ENCODE measurements at places on chromosomes 5 and 9.

DNA sequence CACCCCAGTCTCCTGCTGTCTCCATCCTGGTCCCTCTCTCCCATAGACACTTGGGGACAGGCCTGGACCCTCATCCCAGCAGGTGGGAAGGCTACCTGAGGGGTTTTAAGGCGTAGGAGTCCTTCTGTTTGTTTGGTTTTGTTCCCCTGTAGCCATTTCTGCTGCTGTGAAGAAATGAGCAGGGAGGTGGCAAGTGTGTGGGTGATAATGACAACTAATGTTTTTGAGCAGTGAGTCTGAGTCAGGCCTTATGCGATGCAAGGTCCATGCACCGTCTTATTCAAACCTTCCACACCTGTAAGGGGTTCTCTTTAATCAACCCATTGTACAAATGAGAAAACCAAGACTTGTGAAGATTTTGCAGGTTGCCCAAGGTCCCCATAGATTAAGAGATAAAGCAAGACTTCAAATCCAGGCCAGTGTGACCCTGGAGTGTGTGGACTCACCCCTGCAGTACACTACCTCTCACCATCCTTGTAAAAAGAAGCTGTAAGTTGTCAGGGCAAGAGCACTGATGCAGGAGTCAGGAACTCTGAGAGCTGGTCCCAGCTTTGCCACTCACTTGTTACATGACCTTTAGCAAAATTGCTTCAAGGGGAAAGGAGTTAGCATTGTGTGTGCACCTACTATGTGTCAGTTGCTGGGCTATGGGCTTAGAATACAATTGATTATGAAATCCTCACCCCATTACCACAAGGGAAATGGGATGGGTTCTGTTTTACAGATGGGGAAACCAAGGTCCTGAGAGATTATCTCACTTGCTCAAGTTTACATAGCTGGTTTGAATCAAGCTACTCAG lies 7.6 kb downstream of the PCDH12 start:
- no peak for DNase-seq

DNA sequence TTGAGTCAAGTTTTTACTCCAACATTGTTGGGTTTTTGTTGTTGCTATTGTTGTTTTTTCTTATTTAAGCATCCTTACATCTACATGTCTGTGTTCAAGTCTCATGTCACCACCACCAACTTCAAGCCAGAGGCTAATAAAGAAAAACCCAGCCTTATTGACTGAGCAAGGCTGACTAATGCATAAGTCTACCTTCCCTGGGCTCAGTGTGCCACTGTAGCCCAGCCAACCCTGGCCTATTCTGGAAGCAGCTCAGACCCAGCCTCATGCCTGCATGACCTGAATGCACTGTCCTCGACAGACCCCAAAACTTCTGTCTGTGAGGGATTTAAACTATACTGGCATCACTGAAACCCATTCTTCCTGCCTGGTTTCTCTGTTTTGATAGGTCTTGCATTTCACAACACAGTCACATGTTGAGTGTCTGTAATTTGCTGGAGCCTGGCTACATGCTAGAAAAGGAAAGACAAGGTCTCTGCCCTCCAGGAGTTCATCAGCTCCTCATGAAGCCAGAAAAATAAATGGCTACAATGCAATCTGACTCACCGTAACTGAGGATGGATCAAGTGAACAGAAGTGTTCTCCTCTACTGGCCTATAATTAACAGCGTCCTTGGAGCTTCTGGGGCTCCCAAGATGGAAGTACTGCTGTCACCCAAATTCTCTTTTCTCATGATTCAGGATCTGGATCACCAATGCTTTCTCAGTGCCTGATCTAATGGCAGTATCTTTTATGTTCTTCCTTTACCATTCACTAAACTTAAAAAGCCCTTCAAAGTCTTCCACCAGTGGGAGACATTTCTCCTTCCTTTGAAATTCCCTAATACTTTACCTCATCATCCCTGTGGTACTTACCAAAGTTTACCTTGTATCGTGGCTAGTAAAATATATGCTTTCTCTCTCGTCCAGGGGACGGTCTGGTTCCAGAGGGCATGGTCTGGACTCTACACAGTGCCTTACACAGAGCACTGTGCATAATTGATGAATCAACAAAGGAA lies 103.9 kb upstream of the IFNE start:
- DNase-seq: no peak

GRCh38 chr9:127841087-127841835 lies 13.2 kb downstream of the ENG start:
- DNase-seq: no peak

DNA sequence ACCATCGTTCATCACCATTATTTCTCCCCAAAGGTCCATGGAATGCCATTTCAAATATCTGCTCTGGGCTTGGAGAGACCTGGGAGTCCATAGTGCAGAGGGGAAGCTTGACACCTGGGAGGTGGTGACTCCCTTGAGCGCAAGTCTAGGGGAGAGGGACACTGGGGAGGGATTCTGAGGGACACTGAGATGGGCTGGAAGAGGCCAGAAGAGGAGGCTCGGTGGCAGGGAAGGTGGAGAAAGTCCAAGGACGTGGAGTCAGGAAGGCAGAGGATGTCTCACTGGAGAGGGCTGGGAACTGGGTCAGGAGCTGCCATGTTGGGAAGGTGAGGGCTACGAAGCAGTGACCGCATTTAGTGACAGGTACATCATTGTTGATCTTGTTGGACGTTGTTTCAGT lies 160.3 kb upstream of the MVB12B start:
- no peak for DNase-seq

DNA sequence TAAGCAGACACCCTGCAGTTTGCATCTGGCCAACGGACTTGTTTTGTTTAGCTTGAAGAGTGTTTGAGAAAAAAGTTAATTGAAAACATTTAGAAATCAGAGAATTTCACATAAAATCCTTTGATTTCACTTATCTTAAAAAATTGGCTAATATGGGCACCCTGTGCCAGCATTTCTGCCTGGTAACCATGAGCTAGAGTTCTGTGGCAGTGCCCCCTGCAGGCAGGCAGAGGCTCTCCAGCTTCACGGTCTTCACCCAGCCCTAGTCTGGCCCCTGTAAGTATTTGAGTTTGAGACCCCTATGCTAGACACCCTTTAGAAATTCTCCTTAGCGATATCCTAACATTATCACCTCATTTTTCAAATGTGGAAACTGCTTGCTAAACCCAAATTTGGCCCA lies 18.8 kb upstream of the FANCC start:
- DNase-seq: no peak

GRCh38 chr5:122584411-122585300 lies 190.2 kb upstream of the SNX2 start:
- DNase-seq: no peak

GRCh38 chr9:37410969-37411785 lies 11.3 kb upstream of the GRHPR start:
- no peak for DNase-seq

DNA sequence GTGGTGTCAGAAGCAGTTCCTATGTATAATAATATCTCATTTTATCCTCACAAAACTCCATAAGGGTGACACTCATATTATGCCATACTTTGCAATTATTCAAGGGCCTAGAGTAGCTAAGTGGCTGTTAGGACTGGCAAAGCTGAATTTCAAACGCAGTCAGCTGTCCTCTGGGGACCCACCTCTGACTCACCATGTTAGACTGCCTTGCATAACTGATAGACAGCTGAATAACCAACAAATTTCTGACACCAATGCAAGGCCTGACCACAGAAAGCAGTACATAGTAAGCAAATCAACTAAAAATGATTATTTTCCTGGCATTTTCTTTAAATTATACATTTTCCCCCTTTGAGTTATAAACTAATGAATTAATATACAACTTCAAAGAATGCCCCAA lies 251.6 kb upstream of the PTGER4 start:
- no peak for DNase-seq

DNA sequence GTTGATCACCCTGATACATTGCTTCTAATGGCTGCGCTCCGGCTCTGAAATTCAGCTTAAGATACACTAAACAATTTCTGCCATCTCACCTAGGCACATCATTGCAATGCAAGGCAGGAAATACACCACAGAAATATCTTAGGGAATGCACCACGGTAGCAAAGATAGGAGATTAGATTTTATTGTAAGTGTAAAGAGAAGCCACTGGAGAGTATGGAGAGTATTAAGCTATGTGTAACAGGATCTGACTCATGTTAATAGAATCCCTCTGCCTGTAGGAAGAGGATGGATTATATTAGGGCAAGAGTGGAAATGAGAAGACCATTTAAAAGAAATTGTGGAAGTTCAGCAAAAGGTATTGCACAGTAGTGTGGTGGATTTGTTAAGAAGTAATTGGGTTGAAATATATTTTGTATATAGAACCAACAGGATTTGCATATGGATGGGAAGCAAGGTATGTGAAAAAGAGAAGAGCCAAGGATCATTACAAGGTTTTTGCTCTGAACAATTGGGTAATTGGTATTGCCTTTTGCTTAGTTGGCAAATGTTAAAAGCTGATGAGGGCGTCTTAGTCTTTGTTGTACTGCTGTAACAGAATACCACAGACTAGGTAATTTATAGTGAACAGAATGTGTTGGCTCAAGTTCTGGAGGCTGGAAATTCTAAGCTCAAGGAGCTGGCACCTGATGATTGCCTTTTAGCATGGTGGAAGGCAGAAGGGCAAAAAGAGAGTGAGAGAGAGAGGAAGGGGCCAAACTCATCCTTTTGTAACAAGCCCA lies 636.1 kb downstream of the PSAT1 start:
- DNase-seq: no peak

DNA sequence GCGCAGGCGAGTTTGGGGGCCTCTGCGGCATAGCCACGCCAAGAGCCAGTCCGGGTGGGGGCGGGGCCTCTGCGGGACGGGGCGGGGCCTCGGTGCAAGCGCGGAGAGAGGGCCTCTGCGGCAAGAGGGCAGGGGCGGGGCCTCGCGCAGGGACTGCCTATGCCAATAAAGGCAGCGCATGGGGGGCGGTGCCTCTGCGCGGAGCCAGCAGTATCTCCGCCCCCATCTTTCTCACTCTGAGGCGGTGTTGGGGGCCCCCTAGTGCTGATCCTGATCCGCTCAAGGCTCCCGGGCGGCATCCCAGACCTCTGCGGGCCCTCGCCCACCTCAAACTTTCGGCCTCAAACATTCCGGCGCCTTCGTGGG lies 9.2 kb upstream of the GPRIN1 start:
- DNase-seq: peak; percentile 55

- DNase-seq: no peak
Measured at GRCh38 chr5:58717303-58718007, 134.6 kb downstream of the RAB3C start.

DNA sequence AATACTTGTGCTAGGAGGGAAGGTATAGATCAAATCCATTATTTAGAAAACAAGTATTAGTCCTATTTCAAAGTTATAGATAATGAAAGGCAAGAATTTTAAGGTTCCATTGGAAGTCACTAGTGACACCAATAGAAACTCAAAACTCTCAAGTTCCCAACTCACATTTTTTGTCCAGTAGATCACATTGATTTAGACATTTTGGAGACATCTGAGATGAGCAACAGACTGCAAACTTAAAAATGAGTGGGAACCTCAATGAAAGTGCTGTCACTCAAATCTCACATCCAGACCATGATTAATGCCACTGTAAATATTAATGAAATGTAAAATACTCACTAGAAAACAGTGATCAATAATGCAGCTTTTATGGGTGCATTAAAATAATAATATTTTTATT lies 405.0 kb downstream of the ENC1 start:
- no peak for DNase-seq

DNA sequence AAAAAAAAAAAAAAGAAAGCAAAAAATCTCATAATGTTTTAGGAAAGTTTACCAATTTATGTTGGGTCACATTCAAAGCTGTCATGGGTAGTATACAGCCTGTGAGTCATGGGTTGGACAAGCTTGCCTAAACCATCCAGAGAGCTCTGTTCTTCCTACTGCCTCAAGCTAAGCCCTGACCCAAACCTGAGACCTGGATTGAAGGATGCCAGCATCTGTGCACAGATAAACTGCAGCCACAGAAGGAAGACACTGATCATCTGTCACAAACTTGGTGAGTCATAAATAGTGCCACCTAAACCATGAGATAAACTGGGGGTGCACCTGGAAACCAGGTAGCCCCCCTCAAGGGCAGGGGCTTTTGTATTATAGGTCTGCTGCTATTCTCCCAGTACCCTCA lies 31.0 kb downstream of the CSF2 start:
- no peak for DNase-seq

DNA sequence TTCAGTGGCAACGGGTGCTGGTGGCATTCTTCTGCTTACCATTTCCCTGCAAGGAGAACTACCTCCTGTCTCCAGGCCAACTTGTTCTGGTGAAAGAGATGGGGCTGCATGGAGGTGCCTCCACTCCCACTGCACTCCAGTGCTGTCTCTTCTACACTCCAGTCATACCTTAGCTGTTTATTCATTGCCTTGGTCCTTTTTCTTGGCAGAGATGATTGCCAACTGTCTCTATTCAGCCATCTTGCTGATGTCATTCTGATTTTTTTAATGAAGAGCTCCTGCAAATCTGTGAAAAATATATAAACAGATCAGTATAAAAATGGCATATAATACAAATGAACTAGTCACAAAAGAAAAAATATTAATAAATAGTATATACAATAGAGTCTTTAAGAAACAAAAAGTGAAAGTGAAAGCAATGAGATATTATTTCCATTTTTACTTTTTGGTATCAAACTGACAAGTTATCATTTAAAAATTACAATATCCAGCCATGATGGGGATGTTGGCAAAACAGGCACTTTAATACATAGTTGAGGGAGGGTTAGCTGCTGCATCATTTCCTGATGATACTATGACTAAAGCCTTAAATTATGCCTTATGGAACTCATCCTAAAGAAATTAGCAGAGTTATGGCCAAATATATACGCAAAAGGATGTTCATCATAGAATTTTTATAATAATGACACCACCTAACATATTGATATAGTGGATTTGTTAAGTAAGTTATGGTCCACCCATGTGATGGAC lies 109.4 kb downstream of the CARTPT start:
- no peak for DNase-seq

GRCh38 chr5:15248731-15249130 lies 251.2 kb upstream of the FBXL7 start:
- DNase-seq: no peak

DNA sequence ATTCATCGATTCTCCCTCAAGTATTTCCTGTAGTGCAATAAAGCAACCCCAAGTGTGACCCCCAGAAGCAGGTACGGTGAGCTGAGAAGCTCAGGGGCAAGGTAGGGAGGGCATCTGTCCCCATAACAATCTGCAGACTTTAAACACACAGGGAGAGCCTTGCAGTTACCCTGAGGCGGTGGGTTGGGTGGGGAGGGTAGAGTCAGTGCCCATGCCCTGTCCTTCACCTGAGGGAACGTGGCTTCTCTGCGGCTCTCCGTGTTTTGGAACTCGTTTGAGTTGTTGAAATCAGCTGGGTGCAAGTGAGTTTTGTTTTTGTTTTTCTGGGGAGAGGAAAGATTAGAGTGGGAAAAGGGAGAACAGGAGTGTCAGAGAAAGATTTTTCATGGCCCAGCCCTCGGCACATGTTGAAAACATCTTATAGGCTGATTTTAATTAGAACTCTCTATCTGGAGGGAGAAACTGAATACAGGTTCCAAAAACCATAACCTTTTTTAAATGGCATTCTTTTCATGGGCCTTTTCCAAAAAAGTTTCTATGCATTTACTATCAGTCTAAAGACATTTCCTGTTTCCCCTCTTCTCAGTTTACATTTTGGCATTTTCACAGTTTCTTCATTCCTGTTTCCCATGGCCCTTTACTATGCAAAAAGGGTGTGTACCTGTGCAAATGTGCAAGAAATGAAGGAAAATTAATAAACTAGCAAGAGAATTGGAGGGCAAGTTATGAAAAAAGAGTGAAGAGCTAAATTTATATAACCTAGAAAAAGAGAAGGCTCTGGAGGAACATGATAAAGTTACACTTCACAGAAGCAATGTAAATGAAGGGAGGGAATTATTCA lies 266.5 kb upstream of the VLDLR start:
- DNase-seq: no peak

GRCh38 chr5:71922584-71923106 lies 184.6 kb upstream of the MAP1B start:
- no peak for DNase-seq
